ENCODE measurements at places on chromosomes 6 and 20. TPM values are rescaled to one million over a fixed set of nuclear protein-coding genes. Genes with fewer than 3 reads are reported as not detected.

- peaks cover 7% of the 10 kb centered on the region for H3K4me1 ChIP-seq
- H3K27me3 ChIP-seq = no peaks in the 10 kb centered on the region
- DNase-seq = peak; percentile 21
- no peaks in the 10 kb centered on the region for H3K36me3 ChIP-seq
- peak overlapping the region; percentile 82 for H3K4me3 ChIP-seq
Observed at GRCh38 chr20:34363465-34364222, 571 bp downstream of the ITCH start.

RAET1E gene
- not detected for total RNA-seq

DNA sequence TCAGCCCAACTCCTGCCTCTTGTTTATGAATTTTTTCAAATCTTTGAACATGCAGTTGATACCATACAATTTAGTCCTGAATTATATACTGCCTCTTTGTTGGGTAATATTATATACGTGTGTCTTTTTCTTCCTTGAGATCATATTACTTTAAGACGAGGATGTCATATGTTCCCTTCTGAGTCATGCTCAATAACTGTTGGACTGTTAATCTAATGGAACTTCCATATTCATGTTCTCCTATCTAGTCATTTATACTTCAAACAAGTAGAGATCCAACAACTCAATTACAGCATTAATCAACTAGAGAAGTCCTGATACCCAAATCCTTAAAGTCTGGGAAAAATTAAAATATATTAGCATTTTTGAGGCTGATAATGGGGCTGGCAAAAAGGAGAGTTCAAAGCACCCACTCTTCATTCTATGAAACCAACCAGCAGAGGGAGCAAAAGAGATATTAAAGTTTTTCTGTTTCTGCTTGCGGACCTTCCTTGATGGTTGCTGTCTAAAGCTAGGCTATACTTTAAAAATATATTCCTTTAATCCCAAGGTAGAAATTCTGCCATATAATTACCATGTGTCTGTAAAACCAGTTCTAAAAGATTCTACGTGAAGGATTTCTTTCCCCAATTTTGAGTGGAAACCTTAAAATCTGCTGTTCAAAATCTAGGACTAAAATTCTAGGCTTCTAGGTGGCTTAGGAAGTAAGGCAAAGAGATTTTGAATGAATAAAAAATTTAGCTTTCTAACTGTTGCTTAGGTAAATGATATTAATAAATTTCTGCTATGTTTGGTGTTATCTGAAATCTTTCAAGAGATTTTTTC, 498.9 kb downstream of the BCKDHB start:
- no peaks in the 10 kb centered on the region for H3K36me3 ChIP-seq
- no peak overlapping the region for H3K27ac ChIP-seq
- no peak overlapping the region for H3K4me3 ChIP-seq
- no peak for DNase-seq

FRK gene
- 8.2 TPM for total RNA-seq

LST1 gene
- 2.6 TPM for total RNA-seq

DNA sequence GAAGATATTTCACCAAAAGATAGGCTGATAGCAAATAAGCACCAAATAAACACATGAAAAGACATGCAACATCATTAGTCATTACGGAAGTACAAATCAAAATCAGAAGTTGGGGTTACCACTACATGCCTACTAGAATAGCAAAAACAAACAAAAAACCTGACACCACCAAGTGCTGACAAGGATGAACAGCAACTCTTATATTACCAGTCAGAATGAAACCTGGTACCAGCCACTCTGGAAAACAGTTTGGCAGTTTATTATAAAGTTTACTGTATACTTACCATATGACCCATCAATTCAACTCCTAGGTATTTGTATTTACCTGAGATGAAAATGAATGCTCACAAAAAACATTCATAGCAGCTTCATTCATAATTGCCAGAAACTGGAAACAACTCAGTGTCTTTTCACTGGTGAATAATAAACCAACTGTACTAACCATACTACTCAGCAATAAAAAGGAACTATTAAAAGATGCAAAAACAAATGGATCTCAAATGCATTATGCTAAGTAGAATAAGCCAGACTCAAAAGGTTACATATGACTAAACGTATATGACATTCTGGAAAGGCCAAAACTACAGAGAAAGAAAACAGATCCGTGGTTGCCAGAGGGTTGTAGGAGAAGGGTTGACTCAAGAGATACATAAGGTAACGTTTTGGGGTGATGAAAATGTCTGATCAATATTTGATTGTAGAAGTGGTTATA, 33.0 kb downstream of the NUP153 start:
- H3K27me3 ChIP-seq = no peaks in the 10 kb centered on the region
- no peak overlapping the region for H3K4me3 ChIP-seq
- no peak overlapping the region for H3K27ac ChIP-seq
- H3K36me3 ChIP-seq = no peaks in the 10 kb centered on the region
- H3K4me1 ChIP-seq = no peaks in the 10 kb centered on the region

GRCh38 chr6:33547499-33547898, 32.6 kb downstream of the BAK1 start:
- H3K4me3 ChIP-seq = no peak overlapping the region
- H3K27me3 ChIP-seq = no peaks in the 10 kb centered on the region
- no peaks in the 10 kb centered on the region for H3K36me3 ChIP-seq
- no peaks in the 10 kb centered on the region for H3K4me1 ChIP-seq

DNA sequence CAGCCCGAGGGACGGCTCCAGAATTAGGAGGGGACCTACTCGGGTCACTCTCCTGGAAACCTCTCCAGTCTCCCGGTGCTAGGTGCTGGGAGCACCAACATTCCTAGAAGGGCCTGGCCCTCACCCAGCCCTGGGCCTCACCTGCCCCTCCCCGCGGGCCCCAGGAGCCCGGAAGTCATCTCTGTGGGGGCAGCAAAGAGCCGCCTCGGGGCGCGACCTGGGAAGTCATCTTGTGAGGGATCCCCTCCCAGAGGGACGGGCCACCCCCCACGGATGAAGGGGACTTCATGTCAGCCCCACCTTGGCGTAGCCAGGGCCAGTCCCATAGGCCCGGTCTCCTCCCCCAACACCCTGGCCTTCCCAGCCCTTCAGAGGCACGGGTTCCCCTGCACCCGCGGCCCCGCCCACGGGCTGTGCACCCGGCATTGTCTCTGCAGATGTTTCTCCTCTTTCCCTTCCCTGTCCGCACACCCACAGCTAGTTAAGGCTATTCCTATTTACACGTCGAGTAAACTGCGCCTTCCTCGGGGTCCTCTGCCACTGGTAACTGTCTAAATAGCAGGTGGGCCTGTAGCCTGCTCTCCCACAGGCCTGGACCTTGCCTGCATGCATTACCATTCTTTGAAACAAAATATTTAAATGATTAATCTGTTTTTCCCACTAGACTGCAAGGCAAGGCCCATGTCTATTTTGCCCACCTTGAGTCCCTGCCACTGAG, 896 bp upstream of the RNASET2 start:
- peaks cover 6% of the 10 kb centered on the region for H3K4me1 ChIP-seq
- H3K4me3 ChIP-seq = peak overlapping the region; percentile 74
- no peaks in the 10 kb centered on the region for H3K27me3 ChIP-seq
- H3K27ac ChIP-seq = peak overlapping the region; percentile 67
- no peaks in the 10 kb centered on the region for H3K36me3 ChIP-seq
